ENCODE measurements at places on chromosomes 4 and X.

DNA sequence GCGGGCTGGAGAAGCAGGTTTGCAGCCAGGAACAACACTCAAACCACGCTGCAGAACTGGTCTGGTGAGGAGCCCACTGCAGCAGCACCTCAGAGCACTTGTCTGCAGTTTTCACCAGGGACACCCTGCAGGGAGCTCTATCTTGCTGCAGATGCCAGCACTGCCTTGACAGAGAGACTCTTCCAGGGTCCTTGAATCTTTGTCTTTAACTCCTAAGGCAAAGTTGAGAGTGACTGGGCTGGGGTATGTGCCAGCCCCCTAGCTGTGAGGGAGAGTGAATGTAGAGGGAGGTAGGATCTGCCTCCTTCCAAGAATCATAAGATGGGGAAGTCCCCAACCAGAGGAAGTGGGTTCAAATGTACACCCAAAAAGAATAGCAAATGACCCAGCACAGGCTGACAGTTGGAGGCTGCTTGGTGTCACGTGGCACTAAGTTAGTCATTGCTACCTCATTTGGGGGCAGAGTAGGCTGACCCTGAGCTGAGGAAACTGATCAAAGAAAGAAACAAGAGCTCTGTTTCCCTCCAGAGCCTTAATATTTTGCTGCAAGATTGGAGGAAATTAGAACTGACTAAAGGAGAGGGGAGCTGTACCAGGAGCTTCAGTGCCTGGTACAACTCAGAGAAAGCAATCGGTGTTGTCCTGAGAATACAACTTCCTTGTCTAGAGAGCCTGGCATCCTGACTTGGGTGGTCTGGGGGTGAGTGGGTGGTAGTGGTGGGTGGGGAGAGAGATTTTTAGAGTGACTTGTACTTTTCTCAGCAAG is 28.2 kb upstream of the HUWE1 start:
- DNase-seq: no peak

DNA sequence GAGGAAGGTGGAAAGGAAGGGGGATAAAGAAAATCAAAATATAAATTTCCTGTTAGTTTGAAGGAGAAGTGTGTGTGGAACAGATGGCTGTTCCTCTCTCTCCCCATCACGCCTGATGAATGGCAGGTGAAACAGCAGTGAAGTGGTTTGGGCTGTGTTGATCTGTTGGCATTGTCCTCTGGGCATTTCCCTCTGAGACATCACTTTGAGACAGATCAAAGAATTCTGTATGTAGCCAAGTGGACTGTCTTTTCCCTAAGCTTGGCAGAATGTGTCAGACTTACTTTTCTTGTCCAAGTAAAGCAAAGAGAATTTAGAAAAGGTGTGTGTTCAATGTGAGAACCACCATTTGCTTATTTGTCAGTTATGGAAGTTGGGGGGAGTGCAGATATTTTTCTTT is 47.5 kb downstream of the SEPTIN11 start:
- DNase-seq: peak; percentile 66

DNA sequence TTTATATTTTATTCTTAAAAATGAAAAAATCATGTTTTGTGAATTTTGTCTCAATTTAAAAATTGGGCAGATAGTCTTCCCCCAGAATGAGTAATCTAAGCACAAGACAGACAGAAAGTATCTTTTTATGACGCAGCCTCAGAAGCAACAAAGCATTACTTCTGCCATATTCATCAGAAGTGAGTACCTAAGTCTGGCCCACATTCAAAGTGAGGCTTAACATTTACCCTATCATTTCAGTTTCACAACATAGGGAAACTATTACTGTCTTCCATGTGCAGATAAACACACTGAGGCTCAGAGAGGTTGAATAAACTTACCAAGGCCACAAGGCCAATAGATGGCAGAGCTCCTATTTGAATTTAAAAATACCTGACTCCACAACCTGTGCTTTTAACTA is 4.4 kb upstream of the PRDX4 start:
- DNase-seq: no peak

DNA sequence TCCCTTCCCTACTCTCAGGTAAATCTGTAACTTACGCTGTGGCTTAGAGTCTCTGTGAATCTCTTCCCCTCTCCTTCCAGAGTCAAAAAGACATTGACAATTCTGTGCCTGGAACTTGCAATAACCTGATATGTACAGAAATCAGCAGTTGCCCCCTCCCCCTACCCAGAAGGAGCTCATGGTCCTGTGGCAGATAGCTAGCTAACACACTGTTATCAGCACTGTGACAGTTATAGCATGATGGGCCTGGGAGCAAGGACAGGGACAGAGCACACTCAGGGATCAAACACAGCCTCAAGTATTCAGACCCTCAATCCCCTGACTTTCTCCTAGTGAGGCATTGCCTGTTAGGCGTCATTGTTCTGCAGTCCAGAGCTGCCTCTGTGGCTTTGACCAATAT is 18.7 kb upstream of the MAGEA10 start:
- no peak for DNase-seq

DNA sequence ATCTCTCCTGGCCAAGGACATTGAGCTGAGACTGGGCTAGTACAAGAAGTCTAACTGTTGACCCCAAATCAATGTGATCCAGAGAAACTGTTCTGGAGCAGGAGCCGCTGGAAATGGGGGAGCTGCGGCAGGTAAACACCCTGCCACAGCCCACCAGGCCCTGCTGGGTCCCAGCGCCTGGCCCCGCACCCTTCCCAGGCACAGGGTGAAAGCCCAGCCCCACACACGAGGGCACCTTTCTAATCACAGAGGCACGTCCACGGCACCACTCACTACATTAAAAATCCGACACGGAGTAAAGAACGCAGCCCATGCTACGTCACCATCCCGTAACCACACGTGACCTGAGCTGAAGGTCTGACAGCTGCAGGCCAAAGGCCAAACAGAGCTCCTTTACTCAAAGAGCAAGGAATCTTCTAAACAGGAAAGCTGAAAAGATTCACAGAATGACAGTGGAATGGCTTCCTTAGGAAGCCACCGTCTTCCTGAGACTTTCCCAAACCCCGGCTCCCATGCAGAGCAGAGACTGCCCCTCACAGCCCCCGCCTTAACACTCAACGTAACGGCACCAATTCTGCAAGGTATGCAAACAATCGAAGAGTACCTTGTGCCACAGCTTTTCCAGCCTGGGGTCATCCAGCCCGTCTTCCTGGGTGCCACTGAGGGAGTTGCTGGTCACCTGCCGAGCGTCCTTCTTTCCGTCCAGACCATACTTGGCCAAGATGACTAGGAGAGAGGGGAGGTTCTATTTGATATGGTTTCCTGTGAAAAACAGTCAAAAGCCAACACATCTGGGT is 12.6 kb downstream of the LRPAP1 start:
- DNase-seq: no peak

DNA sequence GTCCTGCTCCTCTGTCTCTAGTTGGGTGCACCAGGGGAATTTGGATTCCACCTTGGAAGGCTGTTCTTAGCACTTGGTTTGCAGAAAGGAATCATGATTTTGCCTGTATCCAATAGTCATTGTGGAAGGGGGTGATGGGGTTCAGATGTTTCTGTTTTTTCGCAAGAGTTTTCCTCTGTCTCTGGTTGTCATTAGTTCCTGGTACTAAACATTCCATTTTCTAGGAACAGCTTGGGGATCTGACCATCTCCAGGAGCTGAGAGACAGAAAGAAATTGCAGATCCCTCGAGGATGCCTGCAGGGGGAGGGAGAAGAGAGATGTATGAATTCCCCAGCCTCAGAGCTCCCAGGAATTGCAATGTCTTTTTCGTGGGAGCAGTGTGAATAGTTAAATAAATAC is 70.9 kb downstream of the CYTL1 start:
- DNase-seq: no peak

DNA sequence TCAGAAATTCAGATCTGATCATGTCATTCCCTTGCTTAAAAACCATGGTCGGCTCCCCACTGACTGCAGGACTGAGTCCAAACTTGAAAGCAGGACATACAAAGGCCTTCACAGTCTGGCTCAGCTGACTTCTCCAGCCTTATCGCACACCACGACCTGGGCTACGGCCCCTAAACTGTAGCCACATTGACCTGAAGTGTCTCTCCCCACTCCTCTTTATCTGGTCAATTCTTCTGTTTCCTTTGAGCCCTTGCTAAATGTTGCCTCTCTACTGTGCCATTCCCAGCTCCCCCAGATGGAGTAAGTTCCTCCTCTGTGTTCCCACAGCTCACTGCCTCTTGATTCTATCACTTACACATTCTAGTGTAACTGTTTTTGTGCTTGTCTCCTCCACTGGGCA is 60.5 kb upstream of the CITED1 start:
- DNase-seq: no peak

DNA sequence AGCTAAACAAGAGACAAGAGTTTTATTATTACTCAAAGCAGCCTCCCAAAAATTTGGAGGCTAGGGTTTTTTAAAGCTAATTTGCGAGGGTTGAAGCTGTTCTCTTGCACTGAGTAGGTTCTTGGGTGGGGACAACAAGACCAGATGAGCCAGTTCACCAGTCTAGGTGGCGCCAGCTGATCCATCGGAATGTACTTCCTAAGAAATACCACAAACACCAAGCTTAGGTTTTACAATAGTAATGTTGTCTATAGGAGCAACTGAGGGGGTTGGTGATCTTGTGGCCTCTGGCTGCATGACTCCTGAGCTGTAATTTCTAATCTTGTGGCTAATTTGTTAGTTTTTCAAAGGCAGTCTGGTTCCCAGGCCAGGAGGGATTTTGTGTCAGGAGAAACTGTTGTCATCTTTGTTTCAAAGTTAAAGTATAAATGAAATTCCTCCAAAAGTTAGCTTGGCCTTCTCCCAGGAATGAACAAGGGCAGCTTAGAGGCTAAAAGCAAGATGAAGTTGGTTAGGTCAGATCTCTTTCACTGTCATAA is 130.6 kb downstream of the SLC7A11 start:
- no peak for DNase-seq

DNA sequence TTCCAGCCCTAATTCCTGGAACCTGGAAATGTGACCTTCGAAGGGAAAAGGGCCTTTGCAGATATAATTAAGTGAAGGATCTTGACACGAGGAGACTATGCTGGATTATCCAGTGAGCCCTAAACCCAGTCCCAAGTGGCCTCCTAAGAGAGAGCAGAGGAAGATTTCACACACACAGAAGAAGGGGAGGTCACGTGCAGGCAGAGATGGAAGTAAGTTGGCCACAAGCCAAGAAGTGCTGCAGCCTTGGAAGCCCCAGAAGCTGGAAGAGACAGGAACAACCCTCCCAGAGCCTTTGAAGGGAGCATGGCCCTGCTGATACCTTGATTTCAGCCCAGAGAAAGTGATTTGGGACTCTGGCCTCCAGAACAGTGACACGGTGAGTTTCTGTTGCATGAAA is 51.9 kb downstream of the EVC2 start:
- no peak for DNase-seq

GRCh38 chr4:152535903-152536544 is at the start of gene FBXW7:
FBXW7 (minus strand) TSS chr4:152536092; CDS start chr4:152411803, 124,289 bp downstream.
- peak; percentile 70 for DNase-seq

- DNase-seq: no peak
Measured at GRCh38 chrX:118115953-118116712, 477 bp downstream of the KLHL13 start.

DNA sequence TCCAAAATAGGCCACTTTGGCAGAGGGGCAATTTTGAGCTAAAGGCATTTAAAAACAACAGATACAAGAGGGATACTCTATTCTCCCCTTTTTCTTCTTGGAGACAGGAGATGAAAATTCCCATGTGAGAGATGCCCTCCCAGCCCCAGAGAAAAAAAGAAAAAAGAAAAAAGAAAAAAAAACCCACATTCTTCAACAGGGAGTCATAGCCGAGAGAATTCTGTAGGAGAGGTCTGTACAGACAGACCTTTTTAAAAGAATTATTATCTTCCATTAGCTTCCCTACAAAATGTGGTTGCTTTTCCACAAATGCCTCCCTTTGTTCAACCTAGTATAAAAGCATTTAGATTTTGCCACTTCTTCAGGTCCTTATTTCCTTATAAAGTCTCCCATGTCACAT is 89.9 kb downstream of the SPCS3 start:
- DNase-seq: no peak

DNA sequence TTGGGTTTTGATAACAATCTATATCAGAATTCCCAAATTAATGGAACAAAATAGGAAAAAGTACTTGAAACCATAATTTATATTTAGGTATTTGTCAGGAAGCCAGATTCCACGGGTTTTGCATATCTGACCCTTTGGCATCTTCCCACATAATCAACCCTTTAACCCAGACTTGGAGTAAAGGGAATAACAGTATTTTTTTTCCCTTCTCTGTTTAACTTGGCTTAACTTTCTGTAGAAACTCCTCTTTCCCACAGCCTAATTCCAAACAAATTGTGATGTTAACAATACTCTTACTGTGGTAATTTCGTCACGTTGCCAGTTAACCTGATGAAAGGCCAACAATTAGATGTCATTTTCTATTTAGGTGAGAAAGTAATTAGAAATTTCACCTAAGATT is 49.4 kb upstream of the GUCY1A1 start:
- no peak for DNase-seq

DNA sequence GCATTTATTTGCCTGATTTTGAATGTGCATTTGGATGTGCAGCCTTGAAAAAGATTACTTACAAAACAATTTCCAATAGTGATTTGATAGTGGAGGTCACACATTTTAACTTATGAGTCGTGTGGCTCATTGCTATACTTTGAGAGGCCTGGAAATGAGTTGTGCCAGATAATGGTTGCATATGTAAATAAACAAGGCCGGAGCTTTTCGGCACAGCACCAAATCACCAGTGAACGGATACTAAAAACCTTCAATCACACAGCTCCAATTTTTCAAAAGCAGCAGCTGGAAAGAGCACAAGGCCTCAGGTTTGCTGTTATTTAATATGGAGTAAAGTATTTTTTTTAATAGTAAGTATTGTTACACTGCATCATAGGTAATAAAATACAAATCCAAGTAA is 57.2 kb downstream of the NPY5R start:
- DNase-seq: no peak

GRCh38 chr4:8303485-8304281 is 34.1 kb downstream of the HTRA3 start:
- DNase-seq: no peak

- no peak for DNase-seq
Measured at GRCh38 chr4:162151850-162152249, 11.9 kb downstream of the FSTL5 start.

- peak; percentile 1 for DNase-seq
Measured at GRCh38 chrX:15143050-15143824, 126.6 kb downstream of the ASB9 start.

- DNase-seq: no peak
Measured at GRCh38 chr4:105060628-105061027, 86.0 kb upstream of the TET2 start.

- no peak for DNase-seq
Measured at GRCh38 chr4:119873132-119873531, 193.5 kb downstream of the MAD2L1 start.

- no peak for DNase-seq
Measured at GRCh38 chr4:114886761-114887160, 226.7 kb downstream of the NDST4 start.

GRCh38 chr4:16817286-16817685 is 81.2 kb downstream of the LDB2 start:
- DNase-seq: no peak
